LNCaP clone FGC (cell line): ENCODE measurements at places on chromosomes 12 and 14.

DNA sequence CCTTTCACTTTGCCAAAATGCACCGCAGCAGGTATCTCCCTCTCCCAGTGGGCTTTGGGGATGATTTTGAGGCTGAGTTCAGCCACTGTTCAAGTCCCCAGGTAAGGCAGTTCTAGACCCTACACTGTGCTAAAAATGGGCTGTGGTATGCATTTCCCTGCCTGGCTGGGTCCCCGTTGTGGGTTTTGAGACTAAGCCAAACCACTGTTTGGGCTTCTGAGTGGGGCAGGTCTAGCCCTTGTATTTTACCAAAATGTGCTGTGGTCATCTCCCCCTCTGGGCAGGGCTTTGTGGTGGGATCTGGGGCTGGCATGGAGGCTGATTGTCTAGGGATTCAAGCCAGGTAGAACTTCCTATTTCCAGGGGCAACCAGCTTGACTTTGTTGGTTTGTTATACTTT is 13.6 kb upstream of the OR4Q3 start:
- DNase-seq = no peak

DNA sequence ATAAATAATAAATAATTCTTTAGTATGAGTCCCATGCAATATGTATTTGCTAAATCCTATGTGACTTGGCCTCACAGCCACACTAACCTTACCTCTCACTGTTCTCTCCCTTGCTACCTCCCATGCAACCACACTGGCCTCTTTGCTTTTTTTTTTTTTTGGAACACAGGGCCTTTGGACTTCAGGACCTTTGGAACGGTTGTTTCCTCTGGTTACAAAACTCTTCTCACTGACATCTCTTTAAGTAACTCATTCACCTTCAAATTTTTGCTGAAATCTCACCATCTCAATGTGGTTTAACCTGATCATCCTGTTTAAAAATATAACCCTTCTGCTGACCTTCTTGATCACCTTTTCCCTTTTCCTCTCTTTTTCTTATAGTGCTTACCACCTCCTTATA is 194.0 kb downstream of the SSPN start:
- DNase-seq = no peak

GRCh38 chr12:71865757-71866536 is 26.4 kb downstream of the TBC1D15 start:
- DNase-seq = no peak

DNA sequence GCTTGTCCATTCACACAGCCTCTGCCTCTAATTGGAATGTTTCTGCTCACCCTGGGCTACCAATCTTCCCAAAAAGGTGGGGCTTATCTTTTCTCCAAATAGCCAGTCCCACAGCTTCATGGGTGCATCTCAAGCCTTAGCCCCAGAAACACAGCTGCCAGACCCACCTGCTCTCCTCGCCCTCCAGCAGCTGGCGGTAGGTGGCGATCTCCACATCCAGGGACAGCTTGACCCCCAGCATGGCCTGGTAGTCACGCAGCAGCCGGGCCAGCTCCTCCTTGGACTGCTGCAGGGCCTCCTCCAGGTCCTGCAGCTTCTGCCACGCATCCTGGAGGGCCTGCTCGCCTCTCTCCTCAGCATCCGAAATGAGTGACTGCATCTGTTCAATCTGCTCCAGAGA is 11.1 kb downstream of the KRT77 start:
- no peak for DNase-seq
